ENCODE measurements at places on chromosomes 3 and 15.

DNA sequence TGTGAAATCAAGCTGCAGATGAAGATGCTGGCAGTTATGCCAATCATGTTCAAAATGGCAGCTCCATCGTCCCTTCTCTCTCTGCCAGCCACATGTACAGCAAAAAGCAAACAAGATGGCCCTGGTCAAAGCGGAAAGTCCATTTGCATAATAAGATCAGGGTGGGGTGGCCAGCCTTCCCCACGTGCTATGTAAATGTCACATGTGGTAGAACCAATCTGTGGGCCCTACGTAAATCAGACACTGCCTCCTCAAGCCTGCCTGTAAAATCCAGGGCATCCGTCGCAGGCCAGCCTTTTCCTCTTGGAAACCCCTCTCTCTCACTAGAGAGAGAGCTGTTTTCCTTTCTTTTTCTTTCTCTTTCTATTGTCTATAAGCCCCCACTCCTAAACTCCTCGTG, 243.5 kb upstream of the KBTBD8 start:
- DNase-seq = no peak

DNA sequence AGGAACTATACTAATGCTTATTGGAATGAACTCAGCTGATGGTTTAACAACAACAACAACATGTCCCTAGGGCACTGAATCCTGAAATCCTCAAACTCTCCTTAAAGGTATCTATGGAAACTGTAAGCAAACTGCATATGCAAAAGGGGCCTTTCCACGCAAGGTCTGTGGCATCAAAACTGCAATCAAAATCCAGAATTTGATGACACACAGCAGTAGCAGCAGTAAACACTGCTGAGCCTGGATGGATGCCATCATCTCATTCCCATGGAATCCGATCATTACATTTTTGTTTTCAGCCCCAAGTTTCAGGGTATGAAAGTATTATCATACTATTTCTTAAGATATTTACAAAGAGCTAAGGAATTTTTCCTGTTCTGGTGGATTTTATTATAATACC, 399.7 kb downstream of the VPS13C start:
- DNase-seq = no peak

- DNase-seq = no peak
These were observed 4.0 kb downstream of the RNF13 start for GRCh38 chr3:149816986-149817385.

DNA sequence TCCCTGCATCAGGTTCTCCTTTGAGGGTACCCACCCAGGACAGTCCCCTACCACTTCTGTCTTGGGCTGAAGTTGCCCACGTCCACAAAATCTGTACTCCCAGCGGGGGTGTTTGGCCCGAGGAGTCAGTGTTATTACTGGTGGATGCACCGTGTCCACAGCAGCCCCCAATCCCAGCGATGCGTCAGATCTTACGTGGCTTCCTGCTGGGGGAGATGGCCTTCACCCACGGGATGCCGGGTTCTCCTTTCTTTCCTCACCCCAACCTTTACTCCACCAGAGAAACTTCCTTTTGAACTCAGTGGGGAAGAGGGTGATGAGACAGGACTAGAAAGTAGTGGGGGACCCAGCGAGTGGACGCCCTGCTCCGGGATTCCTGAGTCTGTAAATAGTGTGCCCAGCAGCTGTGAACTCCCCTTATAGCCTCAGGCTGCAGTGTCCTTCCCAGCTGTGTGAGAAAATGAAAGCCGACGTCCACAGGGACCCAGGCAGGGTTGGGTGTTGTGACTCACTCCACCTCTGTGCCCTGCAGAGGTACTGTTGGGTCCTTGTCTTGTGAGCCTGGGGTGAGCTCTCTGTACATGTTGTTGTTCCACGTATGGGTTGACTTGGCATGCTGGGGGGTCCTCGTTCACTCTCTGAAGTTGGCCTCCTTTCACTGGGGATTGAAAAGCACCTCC, 31.5 kb downstream of the CRTAP start:
- DNase-seq = no peak

DNA sequence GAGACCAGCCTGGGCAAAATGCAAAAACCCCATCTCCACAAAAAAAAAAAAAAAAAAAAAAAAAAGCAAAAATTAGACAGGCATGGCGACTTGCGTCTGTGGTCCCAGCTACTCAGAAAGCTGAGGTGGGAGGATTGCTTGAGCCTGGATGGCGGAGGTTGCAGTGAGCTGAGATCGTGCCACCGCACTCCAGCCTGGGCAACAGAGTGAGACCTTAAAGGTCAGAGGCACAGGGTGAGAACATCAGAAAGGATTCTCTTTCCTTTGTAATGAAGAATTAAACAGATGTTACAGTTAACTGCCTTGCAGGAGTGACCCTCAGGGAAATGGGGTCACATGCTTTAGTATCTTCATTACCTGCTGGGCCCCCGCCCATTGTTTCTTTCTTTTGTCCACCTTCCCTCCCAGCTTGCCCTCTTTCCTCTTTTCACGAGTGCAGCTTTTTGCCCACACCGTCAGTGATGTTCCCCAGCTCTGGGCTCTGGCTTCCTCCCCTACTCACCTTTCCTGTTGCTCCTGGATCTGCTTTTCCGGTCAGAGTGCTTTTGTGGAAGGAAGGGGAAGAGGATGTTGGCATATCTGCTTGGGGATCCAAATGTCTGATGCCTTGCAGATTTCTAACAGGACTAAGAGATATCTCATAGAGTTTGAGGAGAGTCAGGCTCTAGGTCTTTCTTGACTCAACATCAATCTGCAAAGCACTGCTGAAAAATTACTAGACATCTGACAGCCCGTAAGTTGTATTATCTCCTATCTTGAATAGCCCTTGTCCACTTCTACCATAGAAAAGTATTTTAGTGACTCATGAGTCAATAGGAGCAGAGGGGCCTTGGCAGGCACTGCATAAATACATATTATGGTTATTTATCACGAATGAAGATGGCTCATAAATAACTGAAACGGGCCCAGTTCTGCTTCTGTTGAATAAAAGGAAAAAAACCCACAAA, 35.6 kb upstream of the NDUFB4 start:
- DNase-seq = no peak
